ENCODE measurements at places on chromosomes 12 and 14.

GRCh38 chr14:61403411-61403810, 82.0 kb downstream of the PRKCH start:
- DNase-seq = no peak

DNA sequence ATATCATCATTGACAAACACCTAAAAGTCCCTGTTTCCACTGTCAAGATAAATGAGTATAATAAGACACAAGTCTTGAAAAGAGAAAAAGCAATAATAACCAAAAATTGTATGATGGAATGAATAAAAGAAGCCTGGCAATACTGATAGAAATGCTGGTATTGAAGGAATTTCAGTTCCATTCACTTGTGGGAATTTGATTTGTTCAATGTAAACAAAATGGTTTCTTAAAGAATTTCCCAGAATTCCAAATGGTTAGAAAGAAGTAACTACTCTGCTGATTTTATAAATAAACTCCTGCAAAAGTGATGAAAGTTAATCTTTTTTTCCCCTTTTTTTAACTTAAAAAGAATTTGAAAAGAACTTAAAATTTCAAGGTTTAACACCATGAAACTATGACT, 129.9 kb upstream of the PDZRN4 start:
- no peak for DNase-seq

GRCh38 chr14:69663300-69663643, 51.9 kb downstream of the SUSD6 start:
- DNase-seq = no peak

DNA sequence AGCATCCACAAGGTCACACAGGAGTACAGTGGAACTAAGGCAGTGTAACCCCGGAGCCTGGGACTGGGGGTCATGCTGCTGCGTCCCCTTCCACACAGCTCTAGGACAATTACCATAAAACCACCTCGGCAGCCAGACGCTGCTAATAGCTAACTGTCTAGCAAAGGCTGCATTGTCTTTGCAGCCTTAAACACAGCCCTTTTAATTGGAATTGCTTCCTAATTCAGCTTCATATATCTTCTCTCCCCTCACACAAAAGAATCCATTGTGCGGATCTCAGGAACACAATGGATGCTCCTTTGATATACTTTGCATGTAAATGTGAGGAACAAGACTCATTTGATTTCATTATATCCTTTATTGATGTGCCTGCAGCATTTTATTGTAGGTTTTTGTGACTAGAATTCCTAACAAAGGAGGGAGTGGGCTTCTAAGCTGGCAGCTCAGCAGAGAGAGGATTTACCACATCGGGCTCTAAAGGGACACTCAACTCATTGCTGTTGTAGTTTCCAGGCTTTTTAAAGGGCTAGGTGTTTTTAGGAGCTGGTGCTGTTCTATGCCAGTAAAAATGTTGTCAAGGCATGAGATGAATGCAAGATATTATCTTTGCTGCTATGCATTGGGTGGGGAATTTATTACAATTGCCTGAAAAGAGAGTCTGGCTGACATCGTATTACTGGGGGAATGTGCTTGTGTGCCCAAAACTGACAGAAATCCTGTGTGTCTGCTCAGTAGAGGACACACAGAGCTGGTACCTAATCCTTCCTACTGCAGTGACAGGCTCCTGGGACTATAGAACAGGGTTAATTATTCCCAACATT, 30.4 kb upstream of the DACT1 start:
- no peak for DNase-seq

DNA sequence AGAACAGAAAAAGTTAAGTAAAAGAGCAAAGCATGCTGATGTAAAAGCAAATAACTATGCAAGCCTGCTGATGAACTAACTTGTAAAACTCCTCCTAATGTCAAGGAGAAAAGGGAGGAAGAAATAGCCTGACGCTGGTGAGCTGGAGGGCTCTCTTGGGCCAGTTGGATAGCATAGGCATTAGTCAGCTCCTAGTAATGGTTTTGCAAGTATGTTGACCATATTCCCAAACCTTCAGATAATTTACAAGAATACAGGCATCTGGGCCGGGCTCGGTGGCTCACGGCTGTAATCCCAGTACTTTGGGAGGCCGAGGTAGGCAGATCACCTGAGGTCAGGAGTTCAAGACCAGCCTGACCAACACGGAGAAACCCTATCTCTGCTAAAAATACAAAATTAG, 871.4 kb downstream of the C12orf50 start:
- no peak for DNase-seq

DNA sequence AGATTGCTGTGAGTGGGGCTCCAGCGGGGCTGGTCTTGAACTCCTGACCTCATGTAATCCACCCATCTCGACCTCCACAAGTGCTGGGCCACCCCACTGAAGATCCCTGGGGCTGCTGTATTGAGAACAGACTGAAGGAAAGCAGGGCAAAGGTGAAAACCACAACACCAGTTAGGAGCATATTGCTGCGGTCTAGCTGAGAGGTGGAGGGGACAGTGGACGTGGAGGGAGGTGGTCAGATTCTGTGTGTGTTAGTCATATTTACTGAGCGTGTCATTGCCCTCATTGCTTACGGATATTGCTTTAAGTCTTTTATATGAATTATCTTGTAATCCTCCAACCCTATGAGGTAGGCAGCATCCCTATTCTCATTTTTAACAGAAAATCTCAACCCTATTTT, 69.0 kb upstream of the OVCH1 start:
- DNase-seq = no peak

GRCh38 chr14:27605282-27605681, 1007.4 kb upstream of the NOVA1 start:
- DNase-seq = no peak
